Urothelium cell line (cell line): ENCODE measurements at places on chromosomes 4 and X.
A peak's percentile ranks its signal among the peaks of the same experiment; 100 is the strongest.

DNA sequence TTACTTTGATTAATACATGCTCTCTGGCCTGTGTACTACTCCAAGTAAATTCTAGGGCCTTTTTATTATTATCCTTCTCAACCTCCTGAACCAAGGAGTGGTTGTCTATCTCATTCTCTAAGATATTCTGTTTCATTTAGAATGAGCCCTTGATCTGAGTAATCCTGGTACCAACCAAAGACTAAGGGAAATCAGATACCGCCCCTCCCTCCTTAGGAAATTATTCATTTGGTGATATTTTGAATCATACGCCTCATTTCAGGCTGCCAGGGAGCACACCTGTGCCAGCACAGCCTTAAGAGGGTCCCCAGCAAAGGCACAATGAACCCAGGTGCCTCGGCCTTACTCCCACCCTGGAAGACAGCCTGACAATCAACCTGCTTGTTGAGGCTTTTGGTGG lies 73.2 kb upstream of the STARD8 start:
- DNase-seq, result no peak

DNA sequence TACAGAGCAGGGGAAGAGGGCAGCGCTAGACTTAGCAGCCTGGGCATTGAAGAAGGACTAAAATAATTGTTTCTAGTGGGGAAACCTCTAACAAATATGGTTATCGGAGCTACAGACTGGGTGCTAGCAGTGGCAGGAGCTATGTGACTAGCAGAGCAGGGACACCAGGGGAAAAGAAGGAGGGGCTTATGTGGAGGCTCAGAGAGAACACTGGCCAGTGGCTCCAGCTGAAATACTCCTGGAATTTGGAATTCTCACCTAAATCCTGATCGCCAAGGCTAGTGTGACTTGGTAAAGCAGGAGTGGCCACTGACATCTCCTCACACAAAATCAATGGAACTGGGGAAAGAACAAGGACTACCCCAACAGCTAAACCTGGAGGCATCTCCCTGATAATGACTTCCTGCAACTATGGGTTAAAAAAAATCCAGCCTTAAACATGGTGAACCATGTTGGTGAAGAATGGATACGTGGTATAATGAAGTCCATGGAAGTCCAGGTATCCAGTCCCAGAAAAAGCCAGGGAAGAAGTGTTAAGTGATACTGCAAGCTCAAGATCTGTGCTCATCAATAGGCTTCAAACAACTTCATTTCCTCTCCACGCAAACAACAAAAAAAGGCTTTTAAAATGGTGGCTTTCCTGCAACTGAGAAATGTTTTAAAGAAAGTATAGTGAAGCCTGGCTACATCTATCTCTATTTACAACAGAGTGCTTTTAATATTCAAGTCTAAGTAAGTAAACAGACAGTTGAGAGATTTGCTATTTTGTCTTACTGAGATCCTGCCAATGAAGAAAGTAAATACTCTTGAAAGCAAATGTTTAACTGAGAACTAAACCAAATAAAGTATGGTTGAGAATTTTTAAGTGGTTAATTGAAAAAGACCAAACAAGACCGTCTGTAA lies 1.8 kb downstream of the TAPT1 start:
- DNase-seq, result no peak

DNA sequence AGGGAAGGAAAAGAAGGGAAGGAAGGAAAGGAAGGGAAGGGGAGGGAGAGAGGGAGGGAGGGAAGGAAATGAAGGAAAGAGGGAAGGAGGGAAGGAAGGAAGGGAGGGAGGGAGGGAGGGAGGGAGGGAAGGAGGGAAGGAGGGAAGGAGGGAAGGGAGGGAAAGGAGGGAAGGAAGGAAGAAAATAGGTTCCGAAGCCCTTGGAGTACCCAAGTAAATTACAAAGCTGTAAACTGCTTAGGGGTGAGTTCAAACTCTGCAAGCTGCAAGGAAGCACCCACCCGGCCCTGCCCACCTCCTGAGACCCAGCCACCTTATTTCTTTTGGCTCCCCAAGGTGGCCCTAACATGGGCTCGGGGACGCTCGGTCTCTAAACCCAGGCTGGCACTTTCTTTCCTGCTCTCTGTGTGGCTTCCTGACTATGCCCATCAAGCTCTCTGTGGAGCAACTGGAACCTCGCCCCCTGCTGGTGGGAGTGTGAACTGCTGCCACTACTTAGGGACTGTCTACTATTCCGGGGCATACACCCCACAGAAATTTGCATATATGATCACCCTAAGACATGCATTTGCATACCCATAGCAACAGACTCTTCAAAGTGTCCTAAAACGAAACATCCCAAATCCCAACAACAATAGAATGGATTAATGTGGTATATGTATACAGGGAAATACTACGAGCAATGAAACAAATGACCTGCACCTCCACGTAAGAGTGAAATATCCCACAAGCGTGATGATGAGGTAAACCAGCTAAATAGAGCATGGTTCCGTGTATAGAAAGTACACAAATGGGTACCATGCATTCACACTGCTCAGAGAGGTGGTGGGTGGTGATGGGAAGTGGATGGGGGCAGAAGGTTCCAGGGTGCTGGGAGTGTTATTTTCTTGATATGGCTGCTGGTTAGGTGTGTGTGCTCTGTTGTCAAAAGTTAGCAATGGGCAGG lies 151.7 kb upstream of the TBL1X start:
- DNase-seq, result no peak

DNA sequence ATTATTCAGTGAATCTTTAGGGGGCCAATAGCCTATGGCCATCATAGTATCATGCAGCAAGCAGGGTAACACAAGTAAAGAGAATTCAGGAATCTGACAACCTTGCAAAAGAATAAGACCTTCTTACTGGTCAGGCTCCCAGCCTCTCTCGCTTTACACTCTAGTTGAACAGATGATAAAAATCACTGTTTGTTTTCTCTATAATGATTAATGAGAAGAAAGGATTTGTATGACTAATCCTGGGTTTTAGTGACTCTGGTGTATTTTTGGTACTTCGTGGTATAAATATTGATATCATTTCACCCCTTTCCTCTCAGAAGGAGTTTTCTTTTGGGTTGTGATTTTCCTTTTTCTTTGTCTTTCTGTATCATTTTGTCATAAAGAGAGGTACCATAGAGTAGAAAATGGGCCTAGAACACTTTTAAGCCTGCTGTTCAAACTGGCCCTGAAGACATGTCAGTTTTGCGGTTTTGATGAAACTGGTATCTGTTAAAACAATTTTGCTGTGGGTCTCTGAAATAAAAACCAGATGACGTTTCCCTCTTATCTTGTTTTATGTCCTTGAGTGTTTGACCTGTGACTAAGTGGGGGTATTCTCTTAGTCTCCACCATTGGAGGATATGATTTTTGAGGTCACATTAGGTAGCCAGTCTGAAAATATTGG lies 294.9 kb upstream of the TBX22 start:
- DNase-seq, result no peak

DNA sequence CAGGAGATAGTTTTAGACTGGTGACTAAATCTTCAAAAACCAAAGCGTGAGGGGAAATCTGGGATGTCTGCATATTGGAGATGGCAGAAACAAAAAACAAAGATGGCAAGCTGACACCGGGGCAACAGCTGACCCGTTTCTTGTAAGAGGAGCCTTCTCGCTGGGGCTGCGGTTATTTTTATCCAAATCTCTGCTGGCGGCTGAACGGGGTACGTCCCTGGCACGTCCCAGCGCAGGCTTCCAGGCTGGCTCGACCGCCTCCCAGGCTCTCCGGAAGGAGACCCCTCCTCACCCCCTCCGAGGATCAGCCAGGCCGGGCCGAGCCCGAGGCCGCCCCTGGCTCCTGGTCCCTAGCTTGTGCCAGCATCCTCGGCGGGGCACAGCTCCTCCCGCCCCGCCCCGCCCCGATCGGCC lies 403 bp downstream of the SGCB start:
- DNase-seq, result peak; percentile 71

GRCh38 chr4:98617358-98618047 lies 40.9 kb downstream of the TSPAN5 start:
- DNase-seq, result no peak

DNA sequence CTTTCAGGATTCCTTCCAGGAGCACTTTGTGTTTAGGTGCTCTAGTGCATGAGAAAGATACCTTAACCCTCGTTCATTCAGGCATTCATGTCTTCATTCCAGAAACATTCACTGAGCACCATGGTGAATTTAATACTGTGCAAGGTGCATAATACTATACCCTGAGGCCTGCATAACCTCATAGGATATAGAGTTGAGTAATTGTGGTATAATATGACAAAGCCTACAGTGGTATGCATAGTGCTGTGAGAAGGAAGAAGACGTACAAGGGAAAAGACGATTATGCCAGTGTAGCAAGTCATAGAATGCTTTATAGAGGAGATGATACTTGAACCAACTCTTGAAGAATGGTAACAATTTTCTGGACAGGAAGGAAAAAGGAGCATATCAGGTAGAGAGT lies 34.3 kb downstream of the MTM1 start:
- no peak for DNase-seq

DNA sequence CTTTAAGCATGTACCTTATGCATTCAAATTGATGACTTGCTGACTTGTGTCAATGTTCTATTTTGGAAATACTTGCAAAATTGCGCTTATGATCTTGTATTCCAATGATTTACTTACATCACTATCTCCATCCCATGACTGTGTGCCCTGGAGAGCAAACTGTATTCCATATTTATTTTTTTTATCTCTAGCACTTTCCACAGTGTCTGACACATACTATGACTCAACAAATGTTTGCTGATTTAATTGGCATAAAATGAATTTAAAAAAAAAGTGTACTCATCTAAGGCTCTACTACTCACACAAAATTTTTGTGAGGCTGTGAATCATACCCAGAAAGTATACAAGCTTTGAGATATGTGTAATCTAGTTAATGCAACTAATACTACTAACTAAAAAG lies 1066.8 kb upstream of the ADGRL3 start:
- no peak for DNase-seq

DNA sequence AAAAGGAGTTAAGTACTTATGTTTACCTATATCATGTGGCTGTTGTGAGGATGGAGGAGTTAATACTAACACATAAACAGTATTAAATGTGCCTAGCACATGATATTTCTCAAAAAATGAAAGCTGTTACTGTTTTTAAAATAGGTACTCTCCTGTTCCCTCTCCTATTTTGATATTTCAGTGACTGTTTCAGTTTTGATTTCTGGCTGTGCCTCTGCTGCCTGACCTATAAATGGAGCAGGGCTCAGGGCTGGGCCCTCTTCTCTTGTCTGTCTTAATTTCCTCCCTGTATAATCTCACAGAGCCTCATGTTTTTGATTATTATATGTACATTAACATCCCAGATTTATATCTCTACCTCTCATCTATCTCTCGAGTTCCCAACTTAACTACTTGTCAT lies 93.3 kb downstream of the UGT8 start:
- no peak for DNase-seq

DNA sequence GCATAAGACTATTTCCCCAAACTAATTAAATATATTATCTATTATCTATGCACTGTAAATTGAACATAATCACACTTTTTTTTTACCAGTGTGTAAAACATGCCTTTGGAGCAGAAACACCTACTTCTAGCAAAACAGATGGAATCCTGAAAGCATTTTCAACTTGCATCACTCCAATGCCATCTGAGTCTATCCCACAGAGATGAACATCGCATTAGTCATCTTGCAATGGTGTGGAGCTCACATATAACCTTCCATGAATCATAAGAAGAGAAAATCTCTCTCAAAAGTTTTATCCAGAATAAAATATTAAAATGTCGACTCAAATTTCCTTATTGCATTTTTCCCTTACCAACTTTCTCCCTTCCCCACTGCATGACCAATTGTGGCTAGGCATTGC lies 406.7 kb upstream of the ACTRT1 start:
- DNase-seq, result peak; percentile 14

- no peak for DNase-seq
Measured at GRCh38 chrX:136588036-136588435, 56.0 kb downstream of the VGLL1 start.

GRCh38 chr4:80213117-80213815 lies 16.0 kb downstream of the PRDM8 start:
- no peak for DNase-seq

DNA sequence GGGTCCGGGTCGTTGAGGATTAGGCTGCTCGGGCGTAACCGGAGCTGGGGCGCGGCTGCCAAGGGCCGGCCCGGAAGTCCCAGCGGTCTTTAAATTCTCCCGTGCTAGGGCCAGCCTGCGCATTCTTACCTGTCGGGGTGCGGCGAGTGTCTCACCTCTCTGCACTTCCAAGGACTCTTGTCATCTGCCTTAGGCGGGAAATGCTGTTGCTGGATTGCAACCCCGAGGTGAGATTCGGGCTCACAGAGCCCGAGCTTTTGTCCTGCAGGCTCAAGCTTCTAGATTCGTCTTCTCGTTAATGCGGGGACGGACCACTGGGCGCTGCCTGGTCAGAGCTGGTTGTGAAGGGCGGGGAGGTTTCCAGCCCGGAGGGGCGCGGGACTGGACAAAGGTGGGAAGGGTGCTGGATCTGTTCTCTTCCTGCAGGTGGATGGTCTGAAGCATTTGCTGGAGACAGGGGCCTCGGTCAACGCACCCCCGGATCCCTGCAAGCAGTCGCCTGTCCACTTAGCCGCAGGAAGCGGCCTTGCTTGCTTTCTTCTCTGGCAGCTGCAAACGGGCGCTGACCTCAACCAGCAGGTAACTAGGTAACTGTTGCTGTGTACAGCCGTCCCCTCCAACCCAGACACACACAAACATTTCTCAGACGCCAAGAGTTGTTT lies at the start of gene ANKRD37:
Gene ANKRD37, plus strand, starts transcription at position 118 of the 662 bp plus-strand sequence. Its CDS starts 83 bp downstream, at position 201.
- no peak for DNase-seq

DNA sequence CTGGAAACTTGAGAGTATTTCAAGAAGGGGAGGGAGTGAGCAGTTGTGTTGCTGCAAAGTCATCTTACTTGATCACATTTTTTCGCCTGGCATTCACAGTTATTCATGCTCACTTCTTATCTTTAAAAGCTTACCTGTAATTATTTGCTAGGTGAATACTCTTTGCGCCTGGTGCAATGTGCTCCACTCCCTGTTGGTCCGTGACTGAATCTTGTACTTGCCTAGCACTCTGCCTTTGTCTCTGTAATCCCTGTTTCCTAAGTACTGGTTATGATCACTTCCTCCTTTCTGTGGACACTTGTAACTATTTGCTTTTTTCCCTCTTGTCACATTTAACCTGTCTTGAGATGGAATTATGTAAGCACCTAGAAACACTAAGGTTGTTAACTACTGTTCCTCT lies 5.8 kb downstream of the BMP2K start:
- DNase-seq, result no peak

DNA sequence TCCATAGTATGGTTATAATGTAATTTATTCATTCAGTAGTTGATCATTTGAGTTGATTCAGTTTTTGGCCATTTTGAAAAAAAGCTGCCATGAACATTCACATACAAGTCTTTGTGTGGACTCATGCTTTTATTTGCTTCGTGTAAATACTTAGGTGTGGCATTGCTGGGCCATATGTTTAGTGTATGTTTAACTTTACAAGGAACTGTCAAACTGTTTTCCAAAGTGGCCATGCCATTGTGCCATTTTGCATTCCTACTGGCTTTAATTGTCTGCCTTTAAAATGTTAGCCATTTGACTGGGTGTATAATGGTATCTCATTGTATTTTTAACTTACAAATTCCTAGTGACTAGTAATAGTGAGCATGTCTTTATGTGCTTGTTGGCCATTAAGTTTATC lies 8.8 kb downstream of the MTM1 start:
- DNase-seq, result no peak

GRCh38 chrX:39144956-39145355 lies 343.7 kb downstream of the MID1IP1 start:
- DNase-seq, result no peak
